Upper lobe of right lung (tissue), 1 donor: ENCODE measurements at places on chromosomes 5 and 9. TPM values are rescaled to one million over a fixed set of nuclear protein-coding genes. Genes with fewer than 3 reads are reported as not detected.

- DNase-seq: no peak
- H3K36me3 ChIP-seq: peaks cover 46% of the 10 kb centered on the region
- peaks cover 8% of the 10 kb centered on the region for H3K4me1 ChIP-seq
- no peaks in the 10 kb centered on the region for H3K27me3 ChIP-seq
- H3K27ac ChIP-seq: no peak overlapping the region
- H3K4me3 ChIP-seq: no peak overlapping the region
These were observed 65.4 kb downstream of the AUH start for GRCh38 chr9:91296354-91296753.

DNA sequence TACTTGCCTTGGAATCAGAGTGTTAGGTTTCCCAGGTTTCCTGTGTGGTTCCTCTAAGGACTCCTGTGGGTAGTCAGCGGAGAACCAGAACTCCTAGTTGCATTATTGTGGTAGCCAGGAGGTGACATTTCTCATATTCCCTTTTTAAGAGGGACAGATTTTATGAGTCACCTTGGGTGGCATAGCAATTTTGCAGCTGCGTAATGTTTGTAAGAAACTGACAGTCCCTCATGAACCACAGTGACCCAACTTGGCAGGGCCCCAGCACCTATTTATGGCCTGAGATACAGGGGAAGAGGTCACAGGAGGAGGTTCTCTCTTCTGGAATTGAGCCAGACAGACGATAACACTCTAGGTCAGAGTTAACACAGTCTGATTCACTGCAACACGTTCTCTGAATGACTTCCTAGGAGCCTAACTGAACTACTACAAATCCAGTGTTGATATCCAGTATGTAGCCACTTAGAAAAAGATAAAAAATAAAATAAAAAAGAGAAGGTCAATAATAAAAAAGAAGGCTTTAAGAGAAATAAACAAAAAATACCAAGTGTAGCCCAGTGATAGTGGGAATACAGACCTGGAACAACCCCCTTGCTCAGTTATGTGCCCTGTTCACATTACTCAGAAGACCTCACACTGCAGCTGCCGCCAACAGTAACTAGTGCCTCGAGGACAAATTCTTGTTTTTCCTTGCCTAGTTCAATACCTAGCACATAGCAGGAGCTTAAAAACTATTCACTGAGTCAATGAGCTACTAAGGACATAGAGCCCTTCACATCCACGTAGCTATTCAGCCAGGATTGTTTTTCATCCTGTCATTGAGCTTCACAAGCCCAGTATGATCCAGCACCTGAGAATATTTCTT lies 50.7 kb upstream of the VLDLR start:
- H3K27me3 ChIP-seq: no peaks in the 10 kb centered on the region
- peaks cover 10% of the 10 kb centered on the region for H3K4me1 ChIP-seq
- DNase-seq: peak; percentile 85

- no peaks in the 10 kb centered on the region for H3K27me3 ChIP-seq
- no peaks in the 10 kb centered on the region for H3K4me1 ChIP-seq
- no peak overlapping the region for H3K4me3 ChIP-seq
- DNase-seq: no peak
These were observed 419.7 kb downstream of the CHSY3 start for GRCh38 chr5:130323804-130324454.

DNA sequence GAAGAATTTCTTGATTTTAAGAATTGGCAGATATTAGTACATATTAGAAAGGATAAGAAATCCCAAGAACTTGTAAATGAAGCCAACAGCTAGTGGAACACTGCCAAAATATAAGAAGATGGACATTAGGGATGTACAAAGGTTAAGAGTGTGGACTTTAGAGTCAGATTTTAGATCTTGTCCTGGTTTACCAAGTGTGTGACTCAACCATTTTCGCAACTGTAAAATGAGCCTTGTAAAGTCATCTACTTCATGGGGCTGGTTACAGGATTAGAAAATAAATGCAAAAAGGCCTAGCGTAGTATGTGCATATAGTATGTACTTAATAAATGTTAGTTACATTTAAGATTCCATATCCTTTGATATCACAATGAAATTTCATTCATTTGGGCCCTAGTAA lies 260.0 kb downstream of the RAB3C start:
- no peak for DNase-seq
- no peak overlapping the region for H3K27ac ChIP-seq
- H3K4me1 ChIP-seq: no peaks in the 10 kb centered on the region
- no peak overlapping the region for H3K4me3 ChIP-seq

- peaks cover 22% of the 10 kb centered on the region for H3K27me3 ChIP-seq
- H3K4me3 ChIP-seq: no peak overlapping the region
- peaks cover 6% of the 10 kb centered on the region for H3K4me1 ChIP-seq
- no peaks in the 10 kb centered on the region for H3K36me3 ChIP-seq
- no peak overlapping the region for H3K27ac ChIP-seq
- no peak for DNase-seq
These were observed 23.4 kb upstream of the ARAP3 start for GRCh38 chr5:141705469-141705868.

DNA sequence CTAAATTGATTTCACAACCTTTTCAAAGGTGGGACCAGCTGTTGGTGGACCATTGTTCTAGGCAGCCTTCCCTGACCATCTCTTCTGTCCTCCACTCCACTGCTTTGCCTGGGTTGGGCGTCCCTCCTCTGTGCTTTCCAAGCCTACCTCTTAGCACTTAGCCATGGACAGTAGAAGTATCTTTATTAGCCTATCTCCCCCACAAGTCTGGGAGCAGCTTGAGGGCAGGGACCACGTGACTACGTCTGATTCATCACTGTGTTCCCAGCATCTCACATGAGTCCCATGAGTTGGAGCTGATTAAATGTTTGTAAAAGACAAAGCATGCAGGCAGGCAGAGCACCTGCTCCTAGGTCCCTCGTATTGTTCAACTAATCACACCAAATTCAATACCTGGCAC lies 20.9 kb downstream of the MORN5 start:
- H3K27me3 ChIP-seq: no peaks in the 10 kb centered on the region
- H3K4me1 ChIP-seq: no peaks in the 10 kb centered on the region
- DNase-seq: no peak
- H3K27ac ChIP-seq: no peak overlapping the region
- H3K4me3 ChIP-seq: no peak overlapping the region

GRCh38 chr9:20623748-20624124 lies 1.4 kb upstream of the MLLT3 start:
- no peak overlapping the region for H3K27ac ChIP-seq
- H3K36me3 ChIP-seq: no peaks in the 10 kb centered on the region
- peak overlapping the region; percentile 86 for H3K4me3 ChIP-seq

GRCh38 chr5:179616002-179616594 lies 7.4 kb downstream of the HNRNPH1 start:
- peaks cover 100% of the 10 kb centered on the region for H3K36me3 ChIP-seq
- H3K4me1 ChIP-seq: peaks cover 68% of the 10 kb centered on the region
- no peaks in the 10 kb centered on the region for H3K27me3 ChIP-seq
- H3K27ac ChIP-seq: no peak overlapping the region

GRCh38 chr5:168883281-168883741 lies 304.1 kb upstream of the PANK3 start:
- no peaks in the 10 kb centered on the region for H3K4me1 ChIP-seq
- H3K27me3 ChIP-seq: peaks cover 4% of the 10 kb centered on the region
- no peak overlapping the region for H3K4me3 ChIP-seq
- DNase-seq: no peak

- H3K4me1 ChIP-seq: no peaks in the 10 kb centered on the region
- H3K4me3 ChIP-seq: no peak overlapping the region
- no peak overlapping the region for H3K27ac ChIP-seq
- DNase-seq: no peak
- no peaks in the 10 kb centered on the region for H3K36me3 ChIP-seq
These were observed 206.6 kb downstream of the MAT2B start for GRCh38 chr5:163712011-163712410.

DNA sequence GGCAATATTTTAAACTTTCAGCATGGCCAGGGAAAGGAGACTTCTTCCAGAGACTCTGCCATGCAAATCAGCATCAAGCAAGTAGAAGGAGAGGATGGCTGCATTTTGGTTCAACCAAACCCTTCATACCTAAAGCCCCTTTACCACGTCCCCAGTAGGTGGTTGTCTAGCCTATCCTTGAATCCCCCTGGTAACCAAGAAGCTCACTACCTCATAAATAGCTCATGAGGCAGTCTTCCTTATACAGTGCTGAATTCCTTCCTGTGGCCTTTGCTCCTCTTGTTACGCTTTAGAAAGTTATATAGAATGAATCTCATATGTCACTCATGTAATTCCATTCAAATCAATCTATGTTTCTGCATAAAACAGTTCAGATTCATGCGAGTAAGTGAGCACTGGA lies 289.5 kb upstream of the SLC30A5 start:
- no peaks in the 10 kb centered on the region for H3K4me1 ChIP-seq
- H3K36me3 ChIP-seq: no peaks in the 10 kb centered on the region
- H3K27ac ChIP-seq: no peak overlapping the region
- no peak for DNase-seq
- no peaks in the 10 kb centered on the region for H3K27me3 ChIP-seq
- H3K4me3 ChIP-seq: no peak overlapping the region

GRCh38 chr5:149951138-149951749 lies 6.7 kb upstream of the PDE6A start:
- DNase-seq: no peak
- H3K4me3 ChIP-seq: no peak overlapping the region
- H3K4me1 ChIP-seq: no peaks in the 10 kb centered on the region
- H3K27ac ChIP-seq: no peak overlapping the region
- no peaks in the 10 kb centered on the region for H3K27me3 ChIP-seq
- no peaks in the 10 kb centered on the region for H3K36me3 ChIP-seq

DNA sequence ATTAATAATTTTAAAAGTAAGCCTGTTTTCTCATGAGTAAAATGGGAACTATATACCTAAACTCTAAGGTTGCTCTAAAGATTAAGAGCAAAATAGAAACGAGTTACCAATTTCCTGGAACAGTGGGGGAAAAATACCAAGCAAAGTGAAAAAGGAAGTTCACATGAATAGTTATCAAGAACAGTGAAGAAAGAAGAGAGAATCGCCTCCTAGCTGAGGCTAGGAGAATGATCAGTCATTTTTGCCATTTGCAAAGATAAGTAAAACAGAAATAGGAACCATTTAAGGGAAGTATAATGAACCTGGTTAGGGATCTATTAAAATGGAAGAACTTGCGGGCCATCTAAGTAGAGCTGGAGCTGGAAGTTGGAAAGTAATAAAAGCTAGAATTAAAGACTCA lies 50.7 kb downstream of the P4HA2 start:
- no peaks in the 10 kb centered on the region for H3K4me1 ChIP-seq
- no peak overlapping the region for H3K4me3 ChIP-seq
- no peak for DNase-seq
- no peaks in the 10 kb centered on the region for H3K27me3 ChIP-seq

DNA sequence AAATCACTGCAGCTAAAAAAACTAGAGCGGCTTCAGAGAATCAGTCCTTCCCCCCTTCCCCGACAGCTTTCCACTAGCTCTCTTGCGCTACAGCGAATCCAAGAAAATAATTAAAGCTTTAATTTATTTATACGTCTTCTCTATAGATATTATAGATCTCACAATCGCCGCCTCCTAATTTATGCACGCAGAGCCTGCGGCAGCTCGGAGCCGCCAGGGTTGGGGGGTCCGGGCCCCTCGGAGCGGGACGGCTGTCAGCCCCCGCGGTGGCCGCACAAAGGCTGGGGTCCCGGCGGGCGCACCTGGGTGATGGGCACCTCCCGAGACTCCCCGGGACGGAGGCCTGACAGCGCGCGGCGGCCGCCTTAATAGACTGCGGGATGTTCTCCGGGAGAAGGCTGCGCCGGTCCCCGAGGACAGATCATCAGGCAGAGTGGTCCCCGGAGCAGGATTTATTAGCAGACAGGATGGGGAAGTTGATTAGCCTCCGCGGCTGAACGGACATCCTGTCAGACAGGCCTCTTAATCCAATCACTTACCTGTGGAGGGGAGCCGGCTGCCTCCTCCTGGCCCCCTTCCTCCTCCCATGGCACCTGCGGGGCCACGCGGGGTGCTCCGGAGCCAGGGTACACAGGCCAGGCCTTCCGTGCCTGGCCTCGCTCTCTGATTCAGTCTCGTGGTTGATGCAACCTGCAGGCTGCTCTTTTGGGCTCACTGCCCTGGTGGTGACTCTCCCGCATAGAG lies 166.8 kb downstream of the MELK start:
- no peak for DNase-seq
- H3K27me3 ChIP-seq: peaks cover 47% of the 10 kb centered on the region
- no peak overlapping the region for H3K4me3 ChIP-seq
- no peaks in the 10 kb centered on the region for H3K36me3 ChIP-seq
- H3K27ac ChIP-seq: no peak overlapping the region
- H3K4me1 ChIP-seq: no peaks in the 10 kb centered on the region

DNA sequence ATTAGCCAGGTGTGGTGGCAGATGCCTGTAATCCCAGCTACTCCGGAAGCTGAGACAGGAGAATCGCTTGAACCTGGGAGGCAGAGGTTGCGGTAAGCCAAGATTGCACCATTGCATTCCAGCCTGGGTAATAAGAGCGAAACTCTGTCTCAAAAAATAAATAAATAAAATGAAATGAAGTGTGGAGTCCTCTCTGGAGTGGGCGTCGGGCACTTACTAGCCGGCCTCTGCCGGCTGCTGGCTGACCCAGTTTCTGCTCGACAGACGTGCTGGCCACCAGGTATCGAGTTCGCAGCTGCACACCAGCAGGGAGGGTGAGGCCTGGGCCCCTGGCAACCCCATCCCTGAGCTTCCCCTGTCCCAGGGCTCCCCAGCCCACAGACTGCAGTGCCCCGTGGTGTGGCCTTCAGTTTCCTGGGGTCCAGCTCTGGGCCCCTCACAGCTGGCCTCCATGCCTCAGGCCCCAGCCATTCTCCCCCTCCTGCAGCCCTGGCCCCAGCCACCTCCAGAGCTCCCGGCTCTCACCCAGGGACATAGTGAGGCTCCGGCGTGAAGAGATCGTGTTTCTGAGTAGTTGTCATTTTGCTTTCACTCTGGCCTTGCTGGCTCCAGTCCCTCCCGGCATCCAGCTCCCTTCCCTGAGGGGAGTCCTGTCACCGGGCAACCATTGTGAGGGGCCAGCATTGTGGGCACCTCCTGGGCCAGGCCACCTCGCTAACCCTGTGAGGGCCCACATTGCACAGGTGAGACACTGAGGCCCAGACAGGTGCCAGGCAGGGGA lies 3.8 kb upstream of the STPG3 start:
- peaks cover 17% of the 10 kb centered on the region for H3K36me3 ChIP-seq
- H3K27me3 ChIP-seq: no peaks in the 10 kb centered on the region

- no peak overlapping the region for H3K27ac ChIP-seq
- peaks cover 4% of the 10 kb centered on the region for H3K27me3 ChIP-seq
- no peaks in the 10 kb centered on the region for H3K36me3 ChIP-seq
- DNase-seq: no peak
- no peaks in the 10 kb centered on the region for H3K4me1 ChIP-seq
These were observed 146.9 kb upstream of the SLC1A3 start for GRCh38 chr5:36459176-36460135.

GRCh38 chr9:6132650-6133049 lies 83.0 kb upstream of the IL33 start:
- no peaks in the 10 kb centered on the region for H3K4me1 ChIP-seq
- no peaks in the 10 kb centered on the region for H3K27me3 ChIP-seq
- H3K36me3 ChIP-seq: no peaks in the 10 kb centered on the region
- no peak for DNase-seq

- no peaks in the 10 kb centered on the region for H3K4me1 ChIP-seq
- H3K27me3 ChIP-seq: no peaks in the 10 kb centered on the region
These were observed 1183.0 kb downstream of the MAT2B start for GRCh38 chr5:164688437-164688836.

PCDHGA2 gene
- 2.5 TPM for total RNA-seq

PCDHGB4 gene
- 4.2 TPM for total RNA-seq

ATOX1 gene
- 62.4 TPM for total RNA-seq

CTSV gene
- 0.43 TPM for total RNA-seq

N4BP3 gene
- 5.2 TPM for total RNA-seq

NOL6 gene
- total RNA-seq: 36.4 TPM

KLHL3 gene
- 6.8 TPM for total RNA-seq

SLC6A18 gene
- total RNA-seq: not detected

ANKRD31 gene
- 0.14 TPM for total RNA-seq

IFNA21 gene
- not detected for total RNA-seq

GALNT12 gene
- total RNA-seq: 28.3 TPM

BARHL1 gene
- not detected for total RNA-seq
